ENCODE measurements at places on chromosomes 11 and 22.

DNA sequence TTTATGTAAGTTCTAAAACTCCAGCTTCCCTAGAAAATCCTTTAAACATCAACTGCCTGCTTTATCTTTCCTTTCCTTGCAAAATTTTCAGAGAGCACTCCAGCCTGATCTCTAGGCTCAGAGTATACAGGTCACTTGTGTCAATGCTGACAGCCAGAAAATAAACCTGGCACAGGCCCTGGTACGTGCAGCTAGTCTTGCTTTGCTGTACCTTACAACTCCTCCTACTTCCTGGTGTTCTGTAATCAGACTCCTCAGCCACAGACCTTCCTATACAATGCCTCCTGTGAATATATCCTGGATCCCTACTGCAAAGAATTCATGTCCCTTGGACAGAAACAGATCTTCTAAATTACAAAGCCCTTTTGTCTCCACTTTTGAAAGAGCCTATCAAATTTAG lies 24.2 kb upstream of the TMEM123 start:
- no peak for DNase-seq

GRCh38 chr11:3972431-3972830 lies 117.0 kb downstream of the STIM1 start:
- no peak for DNase-seq

GRCh38 chr11:27391331-27392015 lies 28.5 kb upstream of the CCDC34 start:
- DNase-seq = no peak

- DNase-seq = no peak
Measured at GRCh38 chr11:71178076-71178475, 74.3 kb downstream of the SHANK2 start.

GRCh38 chr22:35373781-35374180 lies 7.1 kb upstream of the HMOX1 start:
- DNase-seq = no peak

DNA sequence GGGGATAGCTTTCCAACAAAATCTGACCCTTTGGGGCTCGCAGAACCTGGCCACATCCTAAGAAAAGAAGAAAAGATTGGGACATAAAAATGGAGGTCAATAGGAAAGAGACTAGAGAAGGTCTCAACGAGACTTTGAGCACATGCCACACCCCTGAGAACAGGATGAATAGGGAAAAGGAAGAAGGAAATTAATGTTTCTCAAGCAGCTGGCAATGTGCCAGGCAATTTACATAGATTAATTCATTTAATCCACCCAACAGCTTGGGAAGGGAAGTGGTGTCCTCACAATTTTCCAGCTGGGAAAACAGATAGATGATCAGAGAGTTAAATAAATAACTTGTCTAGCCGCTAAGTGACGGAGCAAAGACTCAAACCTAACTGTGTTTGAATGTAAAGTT lies 50.7 kb downstream of the PAMR1 start:
- DNase-seq = no peak

- no peak for DNase-seq
Measured at GRCh38 chr11:12497431-12497830, 120.1 kb downstream of the PARVA start.

GRCh38 chr22:44336962-44337677 lies 24.4 kb upstream of the SHISAL1 start:
- no peak for DNase-seq

DNA sequence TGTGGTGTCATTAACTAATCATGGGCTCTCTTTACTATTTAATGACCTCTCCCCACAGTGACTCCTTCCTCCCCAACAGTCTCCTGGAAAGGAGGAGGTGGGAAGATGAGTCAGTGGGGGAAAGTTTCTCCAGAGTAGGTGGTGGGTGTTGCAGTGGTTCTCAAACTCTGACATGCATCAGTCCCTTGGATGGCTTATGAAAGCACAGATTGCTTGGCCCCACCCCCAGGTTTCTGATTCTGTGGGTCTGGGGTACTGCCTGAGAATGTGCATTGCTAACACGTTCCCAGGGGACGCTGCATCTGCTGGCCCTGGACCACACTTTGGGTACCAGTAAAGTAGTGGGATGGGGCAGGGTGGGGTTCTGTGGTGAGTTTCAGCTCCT lies 9.8 kb downstream of the CD82 start:
- DNase-seq = no peak

Data from pulmonary artery endothelial cell (primary cell).